ENCODE measurements at places on chromosomes 16 and 17.

DNA sequence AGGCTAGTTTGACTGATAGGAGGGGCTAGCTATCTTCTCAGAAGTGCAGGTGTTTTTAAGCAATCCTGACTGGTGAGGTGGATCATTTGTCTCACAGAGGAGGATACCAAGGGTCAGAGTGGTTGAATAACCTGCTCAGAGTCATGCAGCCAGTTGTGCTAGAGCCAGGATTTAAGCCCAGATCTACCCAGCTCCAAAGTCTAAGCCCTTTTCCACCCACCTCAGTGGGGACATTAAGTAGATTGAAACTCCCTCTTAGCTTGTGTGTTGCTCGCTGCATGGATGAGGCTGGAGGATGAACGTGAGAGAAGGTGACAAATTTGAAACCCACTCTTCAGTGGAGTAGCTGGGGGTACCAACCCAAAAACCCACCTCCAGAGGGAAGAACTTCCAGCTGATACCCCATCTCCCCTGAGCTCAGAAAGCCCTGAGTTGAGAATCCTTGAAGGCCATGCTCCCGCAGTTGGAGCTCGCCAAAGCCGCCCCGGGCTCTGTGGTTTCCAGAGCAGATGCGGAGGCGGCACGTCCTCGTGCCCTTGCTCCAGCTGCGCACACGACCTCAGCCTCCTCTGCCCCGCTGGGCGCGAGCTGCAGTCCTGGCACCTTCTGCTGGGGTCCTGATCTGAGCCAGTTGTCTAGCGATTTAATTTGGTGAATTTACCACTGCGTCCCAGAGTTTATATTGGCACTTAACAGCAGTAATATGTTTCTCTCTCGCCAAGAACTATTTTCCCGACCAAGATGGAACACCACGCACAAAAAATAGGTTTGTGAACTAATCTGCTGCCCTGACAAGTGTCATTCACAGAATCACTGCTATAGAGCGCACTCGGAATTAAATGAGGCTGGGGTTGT is 159.5 kb downstream of the CCDC182 start:
- DNase-seq: no peak

GRCh38 chr16:53159781-53160436 is 105.1 kb downstream of the CHD9 start:
- DNase-seq: peak; percentile 71

- no peak for DNase-seq
Measured at GRCh38 chr17:47846716-47847340, 4.1 kb downstream of the SP6 start.

- no peak for DNase-seq
Measured at GRCh38 chr16:35510701-35511100, 2051.3 kb downstream of the TP53TG3F start.

- DNase-seq: peak; percentile 44
Measured at GRCh38 chr16:2147981-2148671, at the start of gene RAB26. Gene RAB26 (plus strand): TSS chr16:2148625. CDS start chr16:2148784, 159 bp downstream.

GRCh38 chr17:79647456-79647915 is 36.6 kb upstream of the RBFOX3 start:
- DNase-seq: no peak

DNA sequence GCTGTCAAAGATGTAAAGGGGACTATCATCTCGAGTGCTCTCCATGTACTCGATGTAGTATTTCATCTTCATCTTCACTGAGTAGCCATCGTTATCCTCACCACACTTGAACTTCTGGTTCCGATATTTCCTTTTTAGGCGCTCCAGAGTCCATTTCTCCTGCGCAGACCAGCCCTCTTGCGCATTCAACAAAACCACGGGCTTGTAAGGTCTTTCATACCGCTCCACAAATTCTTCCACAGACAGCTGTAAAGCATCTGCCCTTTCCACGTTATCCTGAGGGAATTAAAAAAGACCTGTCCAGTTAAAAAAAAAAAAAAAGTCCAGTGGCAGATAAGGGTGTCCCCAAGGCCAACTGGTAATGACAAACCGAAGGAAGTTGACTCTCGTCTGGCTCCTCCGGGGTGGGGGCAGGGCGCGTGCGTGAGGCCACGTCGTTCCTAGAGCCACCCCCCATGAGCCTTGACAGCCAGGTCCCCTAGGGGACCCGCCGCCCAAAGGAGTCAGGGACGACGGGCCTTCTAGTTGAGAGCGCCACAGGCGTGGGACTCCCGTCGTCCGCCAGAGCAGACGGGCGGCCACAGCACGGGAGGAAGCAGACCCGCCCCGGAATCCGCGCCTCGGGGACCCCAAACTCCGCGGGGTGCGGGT is 701 bp downstream of the JMJD6 start:
- DNase-seq: peak; percentile 79

DNA sequence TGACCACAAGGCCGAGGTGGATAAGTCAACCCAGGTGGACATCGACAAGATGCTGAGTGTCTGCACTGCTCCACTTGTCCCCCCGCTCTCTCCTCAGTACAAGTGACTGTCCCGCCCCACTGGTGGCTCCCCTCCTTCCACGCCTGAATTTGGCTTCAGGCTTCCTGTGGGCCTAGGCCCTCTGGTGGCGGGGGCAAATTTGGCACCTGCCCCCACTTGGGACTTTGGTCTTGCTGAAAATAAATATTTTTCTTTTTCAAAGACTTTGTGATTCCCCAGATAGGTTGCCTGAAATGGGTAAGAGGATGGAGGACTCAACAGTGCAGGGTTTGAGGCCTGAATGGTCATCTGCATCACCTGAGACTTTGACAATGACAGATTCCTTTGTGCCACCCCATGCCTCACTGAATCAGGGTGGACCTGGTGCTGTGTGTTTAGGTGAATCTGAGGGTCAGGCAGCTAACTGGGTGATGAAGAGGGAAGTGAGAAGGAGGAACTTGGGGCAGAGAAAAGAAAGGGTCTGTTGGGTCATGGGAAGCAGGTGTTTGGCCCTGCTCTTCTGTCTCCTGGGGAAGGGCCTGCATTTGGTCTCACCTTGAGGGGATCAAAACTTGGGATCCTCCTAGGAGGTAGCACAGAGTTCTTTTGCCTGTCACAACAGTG is 2.0 kb downstream of the C16orf86 start:
- DNase-seq: no peak

- DNase-seq: no peak
Measured at GRCh38 chr17:51353296-51353695, 93.0 kb downstream of the UTP18 start.

DNA sequence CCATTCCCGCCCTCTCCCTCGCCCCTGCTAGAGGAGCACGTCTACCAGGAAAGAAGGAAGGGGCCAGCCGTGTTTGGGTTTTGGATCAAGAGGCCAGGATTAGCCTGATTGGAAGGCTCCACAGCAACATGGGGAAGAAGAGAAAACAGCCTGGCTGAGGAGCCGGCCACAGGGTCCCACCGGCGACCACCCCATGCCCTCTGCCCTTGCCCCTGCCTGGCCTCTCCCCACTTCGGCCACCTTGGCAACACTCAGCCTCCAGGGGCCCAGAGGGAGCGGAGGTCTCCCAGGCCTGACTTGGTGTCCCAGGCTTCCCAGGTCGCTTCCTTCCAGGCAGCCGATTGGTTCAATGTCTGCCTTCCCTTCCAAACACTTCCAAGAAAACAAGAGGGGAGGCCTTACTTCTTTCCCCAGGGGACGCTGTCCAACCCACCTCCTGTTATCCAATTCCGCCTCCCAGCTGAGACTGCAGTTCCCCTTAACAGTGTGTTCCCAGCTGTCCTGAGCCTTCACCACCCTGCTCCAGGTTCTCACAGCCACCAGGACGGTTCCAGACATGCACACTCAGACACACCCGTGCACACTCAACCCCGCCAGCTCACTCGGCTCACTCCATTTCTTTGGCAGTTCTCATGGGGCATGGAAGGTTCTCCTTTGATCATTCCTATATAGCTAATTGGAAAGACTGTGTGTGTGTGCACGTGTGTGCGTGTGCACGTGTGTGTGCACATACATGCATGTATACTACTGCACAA is 65.4 kb downstream of the RBFOX3 start:
- DNase-seq: no peak

GRCh38 chr17:50659179-50659578 is 24.5 kb downstream of the ABCC3 start:
- no peak for DNase-seq

- no peak for DNase-seq
Measured at GRCh38 chr17:6532441-6532885, 23.9 kb downstream of the PITPNM3 start.

DNA sequence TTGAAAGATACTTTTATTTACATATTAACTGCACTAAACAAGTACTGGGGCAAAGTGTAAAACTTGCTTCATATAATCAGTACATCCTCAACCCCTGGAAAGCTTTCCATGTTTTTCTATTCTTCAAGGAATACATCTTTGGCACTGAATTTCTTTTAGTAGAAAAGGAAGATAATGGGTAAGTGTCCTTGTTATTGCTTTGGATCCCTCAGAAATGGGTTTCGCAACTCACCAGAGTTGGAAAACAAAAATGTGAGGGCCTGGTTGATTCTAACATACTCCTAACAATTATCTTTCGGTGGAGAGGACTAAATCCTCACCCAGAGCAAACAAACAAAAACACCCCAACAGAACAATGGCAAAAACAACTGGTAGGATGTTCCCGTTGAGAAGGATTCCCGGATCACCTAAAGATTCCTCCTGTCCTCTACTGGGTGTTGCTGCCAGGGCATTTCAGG is 120.4 kb downstream of the PARN start:
- DNase-seq: no peak

- no peak for DNase-seq
Measured at GRCh38 chr16:51577621-51578303, 426.7 kb upstream of the SALL1 start.
